ENCODE measurements at places on chromosomes 12 and 14.

DNA sequence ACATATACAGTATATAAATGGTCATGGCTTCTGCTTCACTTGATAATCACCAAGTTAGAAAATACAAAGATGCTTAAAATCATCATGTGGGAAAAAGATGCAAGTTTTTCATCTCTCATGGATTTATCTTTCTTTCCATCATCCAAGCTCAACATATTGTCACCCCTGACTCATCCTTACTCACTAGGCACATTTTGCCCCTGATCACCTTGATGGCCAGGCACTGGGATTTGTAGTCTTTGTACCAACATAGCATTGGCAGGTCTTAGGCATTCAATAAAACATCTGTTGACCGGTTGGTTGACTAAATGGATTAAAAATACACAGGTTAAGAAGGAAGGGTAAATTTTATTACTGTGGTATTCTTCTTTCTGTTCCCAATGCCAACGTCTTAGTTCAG lies 28.1 kb downstream of the KLHDC2 start:
- DNase-seq, result no peak

DNA sequence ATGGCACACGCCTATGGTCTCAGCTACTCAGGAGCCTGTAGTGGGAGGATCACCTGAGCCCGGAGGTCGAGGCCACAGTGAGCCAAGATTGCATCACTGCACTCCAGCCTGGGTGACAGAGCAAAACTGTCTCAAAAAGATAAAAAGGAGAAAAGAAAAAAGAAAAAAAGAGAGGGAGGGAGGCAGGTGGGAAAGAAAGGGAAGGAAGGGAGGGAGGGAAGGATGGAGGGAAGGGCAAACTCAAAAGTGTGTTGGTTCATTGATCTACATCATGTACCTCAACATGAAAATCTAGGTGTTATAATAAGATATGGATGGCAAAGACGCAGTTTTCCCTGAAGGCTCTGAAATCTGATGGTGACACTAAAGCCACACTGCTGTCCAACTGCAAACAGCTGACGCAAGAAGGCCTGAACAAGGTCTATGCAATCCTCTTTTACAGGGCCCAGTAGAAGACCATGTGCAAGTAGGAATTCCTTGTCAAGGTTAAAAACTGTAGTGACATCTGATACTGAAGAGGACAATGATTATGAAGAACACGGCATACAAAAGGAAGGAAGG lies 143.6 kb downstream of the ITPR2 start:
- DNase-seq, result no peak

- DNase-seq, result no peak
Observed at GRCh38 chr14:58690801-58691516, 53.2 kb downstream of the DACT1 start.

DNA sequence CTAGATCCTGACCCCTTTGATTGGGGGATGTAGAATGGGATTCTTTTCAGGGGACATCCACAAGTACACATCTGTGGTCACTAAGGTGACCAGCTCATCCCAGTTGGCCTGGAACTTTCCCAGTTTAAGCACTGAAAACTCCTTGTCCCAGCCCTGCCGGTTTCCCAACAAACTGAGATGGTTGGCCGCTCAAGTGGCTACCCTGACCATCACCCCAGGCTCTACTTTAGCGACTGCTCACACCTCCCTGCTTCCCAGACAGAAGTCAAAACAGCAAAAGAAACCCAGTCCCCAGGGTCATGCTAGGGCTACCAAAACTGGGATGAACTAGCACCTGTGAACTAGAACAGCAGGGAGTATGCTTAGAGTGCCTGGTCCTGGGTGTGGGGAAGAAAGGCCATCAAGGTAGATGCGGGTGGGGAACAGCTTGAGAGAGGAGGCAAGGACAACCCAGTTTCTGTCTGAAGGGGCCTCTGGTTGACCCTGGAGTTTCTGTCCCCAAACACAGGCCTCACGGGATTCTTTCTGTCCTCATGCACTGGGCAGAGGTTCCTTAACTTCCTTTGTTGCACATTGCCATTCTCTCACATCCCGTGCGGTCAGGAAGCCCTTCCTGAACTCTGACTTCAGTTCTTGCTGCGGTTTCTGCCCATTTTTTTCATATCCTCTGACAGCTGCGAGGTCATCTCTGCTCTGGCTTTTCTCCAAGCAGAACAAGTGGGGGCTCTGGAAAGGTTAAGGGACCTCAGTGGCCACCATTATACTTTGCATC lies 1.6 kb downstream of the LTB4R start:
- peak; percentile 46 for DNase-seq

DNA sequence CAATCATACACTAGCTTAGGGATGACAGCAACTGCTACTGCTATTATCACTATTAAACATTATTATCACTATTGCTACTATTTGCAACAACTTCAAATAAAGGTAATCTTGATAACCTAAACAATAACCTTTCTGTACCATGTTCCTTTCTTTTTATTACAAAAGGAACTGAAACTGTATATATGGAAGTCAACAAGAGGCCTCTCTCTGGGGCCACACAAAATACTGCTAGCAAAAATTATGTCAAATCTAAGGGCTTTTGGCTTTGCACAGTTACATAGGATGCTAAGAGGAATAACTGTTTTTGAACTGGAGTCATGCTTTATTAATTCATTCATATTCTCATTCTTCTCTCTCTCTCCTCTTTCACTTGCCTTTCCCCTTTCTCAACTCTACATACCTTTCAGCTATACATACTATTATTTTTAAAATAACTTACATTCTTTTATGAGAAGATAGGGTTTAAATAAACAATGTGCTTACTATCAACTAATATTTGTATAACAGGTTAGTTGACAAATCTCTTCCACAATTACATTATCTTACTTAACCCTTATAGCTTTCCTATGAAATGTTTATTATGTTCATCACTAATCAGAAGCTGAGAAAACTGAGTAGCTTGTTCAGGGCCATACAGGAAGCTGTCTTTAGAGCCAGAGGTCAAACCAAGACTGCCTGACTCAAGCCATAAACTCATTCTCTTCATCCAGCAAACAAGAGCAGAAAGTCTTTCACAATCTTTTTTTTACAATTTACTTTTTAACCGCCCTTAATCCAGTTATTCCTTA lies 25.7 kb downstream of the SPTSSA start:
- DNase-seq, result no peak

GRCh38 chr14:97916669-97917568 lies 1119.7 kb downstream of the VRK1 start:
- DNase-seq, result peak; percentile 30

DNA sequence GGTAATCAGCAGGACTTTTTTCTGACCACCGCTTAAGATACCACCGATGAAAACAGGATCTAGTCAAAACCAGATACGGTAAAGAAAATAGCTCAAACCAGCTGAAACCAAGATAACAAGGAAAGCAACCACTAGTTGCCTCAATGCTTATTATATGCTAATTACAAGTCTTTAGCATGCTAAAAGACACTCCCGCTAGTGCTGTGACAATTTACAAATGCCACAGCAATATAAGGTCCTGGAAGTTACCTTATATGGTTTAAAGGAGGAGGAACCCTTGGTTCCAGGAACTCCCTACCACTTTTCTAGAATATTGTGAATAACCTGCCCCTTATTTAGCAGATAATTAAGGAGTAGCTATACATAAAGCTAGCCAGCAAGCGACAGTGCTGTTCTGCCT lies 976.4 kb upstream of the SEL1L start:
- DNase-seq, result no peak

- no peak for DNase-seq
Observed at GRCh38 chr12:64821116-64821630, 3.3 kb upstream of the TBC1D30 start.

- no peak for DNase-seq
Observed at GRCh38 chr14:55600784-55601561, 21.0 kb downstream of the KTN1 start.

GRCh38 chr12:56699020-56699661 lies 11.1 kb upstream of the PTGES3 start:
- no peak for DNase-seq

DNA sequence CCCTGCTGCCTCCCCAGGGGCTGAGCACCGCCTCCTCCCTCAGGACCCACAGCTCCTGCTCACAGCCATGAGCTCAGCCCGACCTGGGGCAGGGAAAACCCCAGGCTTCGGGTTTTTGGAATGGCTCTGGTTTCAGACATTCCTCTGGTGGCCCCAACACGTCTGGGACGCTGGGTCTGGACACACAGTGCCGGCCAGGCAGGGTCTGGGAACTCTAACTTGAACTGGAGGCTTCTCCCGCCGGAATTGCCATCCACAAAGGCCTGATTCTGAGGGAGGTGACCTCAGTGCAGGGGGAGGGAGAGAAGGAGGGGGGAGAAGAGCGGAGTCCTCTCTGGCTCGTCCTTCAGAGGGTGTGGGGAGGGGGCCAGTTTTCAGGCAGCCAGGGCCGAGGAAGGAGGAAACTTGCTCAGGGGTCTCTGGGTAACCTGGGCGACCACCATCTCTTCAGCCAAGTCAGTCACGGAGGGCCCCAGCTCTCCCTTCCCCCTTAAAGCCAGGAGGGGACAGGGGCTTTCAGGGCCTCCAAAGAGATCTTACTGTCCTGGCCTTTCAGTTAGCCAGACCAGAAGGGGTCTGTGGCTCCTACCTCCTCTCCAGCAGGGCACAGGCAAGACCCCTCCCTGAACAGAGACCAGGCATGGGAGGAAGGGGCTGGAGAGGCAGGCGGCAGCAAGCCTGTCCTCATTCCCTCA lies 19.4 kb downstream of the NCKAP5L start:
- DNase-seq, result no peak

GRCh38 chr14:23556700-23557440 lies 799 bp downstream of the THTPA start:
- DNase-seq, result no peak

DNA sequence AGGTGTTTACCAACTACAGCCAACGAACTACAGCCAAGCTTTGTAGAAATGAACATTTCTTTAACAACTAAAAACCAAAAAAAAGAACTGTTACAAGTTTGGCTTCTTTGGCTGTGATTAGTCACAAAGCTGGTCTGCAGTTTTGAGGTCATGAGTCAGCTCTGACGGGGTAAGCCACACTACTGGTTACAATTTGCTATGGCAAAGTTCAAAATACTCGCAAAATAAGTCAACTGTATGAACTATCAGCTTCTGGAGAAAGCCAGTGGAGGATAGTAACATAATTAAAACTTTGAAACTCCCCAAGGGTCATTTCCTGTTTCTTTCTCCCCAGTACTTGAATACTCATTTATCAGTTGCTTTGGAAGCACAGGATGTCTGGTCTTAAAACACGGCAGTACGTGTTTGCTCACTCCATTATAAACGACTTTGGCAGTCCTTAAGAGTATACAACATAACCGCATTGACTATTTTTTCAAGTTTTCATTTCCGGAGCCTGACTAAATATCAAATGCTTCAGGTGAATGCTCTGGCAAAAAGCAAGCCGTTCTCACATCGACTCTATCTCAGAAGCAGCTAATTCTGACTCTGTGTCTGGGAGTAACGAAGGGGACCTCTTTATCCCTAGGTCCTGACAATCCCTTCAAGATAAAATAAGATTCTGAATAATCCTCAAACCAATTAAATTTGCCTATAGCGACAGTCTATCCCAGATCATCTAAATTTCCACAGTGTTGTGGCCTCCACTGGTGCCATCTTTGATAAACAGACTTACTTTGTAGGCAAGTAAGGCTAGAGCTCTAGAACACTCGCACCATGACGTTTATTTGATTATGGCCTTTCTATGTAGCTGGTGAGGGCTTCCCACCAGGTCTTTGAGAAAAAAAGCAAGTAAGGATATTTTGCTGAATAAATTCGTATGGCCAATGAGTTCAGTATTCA lies 10.6 kb downstream of the PHLDA1 start:
- peak; percentile 71 for DNase-seq

DNA sequence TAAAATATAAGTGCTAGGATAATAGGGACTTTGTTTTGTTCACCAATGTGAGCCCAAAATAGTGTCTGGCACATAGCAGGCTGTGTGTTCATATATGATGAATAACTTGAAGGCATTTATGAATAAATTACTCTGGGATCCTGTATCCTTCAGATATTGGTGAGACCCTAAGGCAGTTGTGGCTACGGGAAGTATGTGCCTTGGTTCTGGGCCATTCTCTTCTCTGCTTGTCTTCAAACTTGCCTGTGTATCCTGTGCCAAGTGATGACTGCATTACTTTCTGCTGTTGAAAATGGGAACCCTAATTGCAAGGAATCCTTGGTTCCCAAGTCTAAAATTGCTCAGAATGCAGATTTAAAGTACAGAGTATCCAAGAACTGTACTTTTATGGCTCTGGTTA lies 67.6 kb upstream of the KTN1 start:
- DNase-seq, result no peak

GRCh38 chr14:85366226-85366625 lies 163.7 kb upstream of the FLRT2 start:
- no peak for DNase-seq

DNA sequence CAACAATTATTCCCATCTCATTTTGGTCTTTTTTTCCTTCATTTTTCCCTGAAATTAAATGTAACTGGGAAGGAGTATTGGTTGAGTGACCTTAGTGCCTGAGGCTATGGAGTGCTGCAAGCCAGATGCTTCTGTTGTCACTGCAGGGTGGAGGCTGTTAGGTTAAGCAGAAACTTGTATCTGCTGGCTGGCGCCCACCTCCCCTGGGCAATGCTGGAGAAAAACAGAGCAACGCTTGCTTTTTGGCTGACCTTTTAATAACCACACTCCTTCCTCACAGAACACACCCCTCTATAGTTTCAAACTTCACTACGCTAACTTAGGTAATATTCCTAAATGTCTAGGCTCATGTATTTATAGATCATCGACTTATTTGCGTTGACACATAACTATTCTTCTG lies 583.5 kb upstream of the NOVA1 start:
- no peak for DNase-seq

All from activated T-cell treated with anti-CD3 and anti-CD28 coated beads, Interleukin-2, amount 50 U/mL, for 48 hours (primary cell).